Activated CD4-positive, CD25-positive, alpha-beta regulatory T cell (primary cell): ENCODE measurements at places on chromosomes 6 and 20.

DNA sequence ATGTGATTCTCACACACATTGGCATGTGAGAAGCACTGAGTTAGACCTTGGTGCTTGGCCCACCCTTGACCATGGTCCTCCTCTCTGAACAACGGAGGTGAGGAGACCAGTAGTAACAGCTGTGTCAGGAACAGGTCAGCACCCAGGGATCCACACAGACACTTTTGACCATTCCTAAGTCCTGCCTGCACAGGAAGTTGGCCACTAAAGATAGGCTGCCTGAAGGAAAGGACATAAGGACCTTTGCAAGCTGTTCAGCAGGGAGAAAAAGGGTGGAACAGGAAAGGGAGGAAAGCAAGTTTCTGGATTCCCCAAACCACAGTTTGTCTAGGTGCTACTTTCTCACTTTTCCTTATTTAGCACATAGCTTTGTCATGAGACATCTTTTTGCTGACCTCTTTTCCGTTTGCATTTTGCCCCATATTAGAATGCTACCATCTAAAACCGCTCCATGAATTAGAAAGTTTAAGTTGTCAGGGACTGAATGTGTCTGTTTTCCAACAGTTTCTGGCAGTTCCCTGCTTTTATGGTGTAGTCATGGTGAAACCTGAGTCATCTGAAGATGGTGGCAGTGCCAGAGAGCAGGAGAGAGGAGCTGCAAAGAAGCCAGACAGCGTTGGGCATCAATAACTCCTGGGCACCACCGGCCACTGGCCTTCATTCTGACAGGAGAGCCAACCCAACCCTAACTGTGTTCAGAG is 1.1 kb upstream of the CD109 start:
- no peak for DNase-seq

GRCh38 chr6:111565326-111566221 is 40.1 kb downstream of the TRAF3IP2 start:
- DNase-seq = no peak

GRCh38 chr6:26520237-26520849 is 17.8 kb upstream of the HMGN4 start:
- DNase-seq = no peak

- DNase-seq = no peak
Measured at GRCh38 chr20:23520185-23520584, 29.3 kb downstream of the CST8 start.

DNA sequence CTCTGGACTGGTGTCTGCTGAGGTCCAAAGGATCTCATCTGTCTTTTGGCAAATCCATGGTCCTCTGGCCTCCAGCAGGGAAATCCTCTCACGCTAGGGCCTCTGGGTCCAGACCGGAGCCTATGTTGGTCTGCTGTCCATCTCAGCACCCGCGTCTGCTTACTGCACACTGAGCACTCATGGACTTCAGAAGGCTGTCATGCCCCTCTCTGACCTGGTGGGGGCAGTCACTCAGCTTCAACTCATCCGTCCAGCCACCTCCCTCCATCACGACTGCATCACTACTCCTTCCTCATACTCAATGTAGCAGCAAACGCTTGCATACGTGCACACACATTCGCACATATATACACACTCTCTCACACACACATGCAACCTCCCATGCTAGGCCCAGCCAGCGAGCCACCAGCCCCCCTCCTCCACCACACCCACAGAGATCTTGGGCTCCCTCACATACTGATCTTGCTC is 33.3 kb downstream of the GABRR2 start:
- DNase-seq = no peak

GRCh38 chr6:142819603-142820337 is 125.2 kb downstream of the HIVEP2 start:
- no peak for DNase-seq

DNA sequence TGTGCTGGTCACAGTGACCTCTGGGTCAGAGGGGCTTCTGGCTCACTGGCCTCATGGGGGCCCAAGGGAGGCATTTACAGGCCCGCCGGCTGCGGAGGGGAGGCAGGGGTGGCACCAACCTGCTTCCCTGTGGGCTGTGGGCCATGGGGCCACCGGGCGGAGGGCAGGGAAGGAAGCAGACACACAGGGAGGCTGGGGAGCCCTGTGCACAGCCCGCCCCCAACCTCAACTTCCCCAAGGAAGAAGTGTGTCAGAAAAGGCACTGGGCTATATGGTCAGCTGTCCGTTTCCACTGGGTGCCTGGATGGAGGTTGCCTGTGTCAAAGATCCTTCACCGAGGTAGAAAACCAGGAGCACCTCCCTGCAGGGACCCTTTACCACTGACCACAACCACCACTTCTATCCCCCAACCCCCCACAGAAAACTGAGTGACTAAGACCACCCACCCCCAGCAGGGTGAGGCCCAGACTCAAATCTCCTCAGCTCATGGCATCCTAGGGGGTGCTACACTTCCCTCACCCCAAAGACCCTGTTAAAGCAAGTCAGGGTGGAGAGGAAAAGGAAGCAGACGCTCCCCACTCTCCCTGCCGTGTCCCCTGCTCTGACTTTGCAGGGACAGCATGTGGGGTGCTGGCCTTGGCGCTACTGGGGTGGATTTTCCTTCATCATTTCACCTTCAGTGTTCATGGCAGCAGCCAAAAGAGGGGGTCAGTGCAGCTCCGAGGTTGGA is 5.6 kb downstream of the CST3 start:
- no peak for DNase-seq

DNA sequence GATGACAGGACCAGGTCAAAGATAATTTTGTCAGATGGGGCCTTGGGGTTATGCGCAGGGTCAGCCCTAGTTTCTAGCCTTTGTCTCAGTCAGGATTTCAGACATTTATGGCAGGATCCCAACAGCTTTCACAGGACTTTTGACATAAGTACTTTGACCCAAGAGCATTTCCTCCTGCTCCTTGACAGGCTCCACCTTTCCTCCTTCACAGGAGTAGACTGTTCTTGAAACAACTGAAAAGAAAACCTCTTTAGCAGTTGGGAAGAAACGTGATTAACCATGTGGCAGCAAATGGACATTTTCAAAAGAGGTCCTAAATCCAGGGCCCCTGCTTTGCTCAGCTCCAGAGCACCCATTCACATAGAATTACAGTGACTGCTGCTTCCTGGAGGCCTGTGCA is 120.4 kb upstream of the MAP3K7 start:
- no peak for DNase-seq

- DNase-seq = no peak
Measured at GRCh38 chr6:122472022-122472340, 374 bp upstream of the SERINC1 start.

GRCh38 chr6:126919947-126920346 is 198.5 kb upstream of the RSPO3 start:
- DNase-seq = no peak

DNA sequence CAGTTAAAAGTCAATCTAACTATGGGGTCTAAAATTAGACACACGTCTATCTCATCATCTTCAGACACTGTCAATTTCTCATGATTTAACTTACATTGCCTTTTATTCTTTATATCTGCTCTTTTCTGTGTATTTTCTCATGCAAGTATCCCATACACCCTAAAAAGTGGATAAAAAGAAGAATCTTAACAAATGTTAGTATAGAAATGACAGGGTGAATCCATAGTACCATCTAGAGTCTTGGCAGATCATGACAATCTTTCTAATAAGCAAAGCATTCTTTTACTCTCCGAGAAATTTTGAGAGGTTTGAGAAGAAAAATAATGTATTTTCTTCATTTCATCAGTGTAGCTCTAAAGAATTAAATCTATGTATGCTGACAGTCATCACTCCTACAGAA is 382.7 kb downstream of the C6orf118 start:
- no peak for DNase-seq
